Stimulated activated CD8-positive, alpha-beta memory T cell treated with anti-CD3 and anti-CD28 coated beads, Interleukin-15, amount 100 ng/mL, for 4 hours (primary cell): ENCODE measurements at places on chromosomes 5 and 9.

GRCh38 chr9:114469091-114469853 lies 36.0 kb downstream of the WHRN start:
- no peak for DNase-seq

- DNase-seq: no peak
These were observed 94.2 kb upstream of the FBN2 start for GRCh38 chr5:128632264-128632663.

- no peak for DNase-seq
These were observed 132.9 kb downstream of the SIL1 start for GRCh38 chr5:139065306-139065705.

- no peak for DNase-seq
These were observed 98.1 kb downstream of the UBE2R2 start for GRCh38 chr9:33914887-33915628.

DNA sequence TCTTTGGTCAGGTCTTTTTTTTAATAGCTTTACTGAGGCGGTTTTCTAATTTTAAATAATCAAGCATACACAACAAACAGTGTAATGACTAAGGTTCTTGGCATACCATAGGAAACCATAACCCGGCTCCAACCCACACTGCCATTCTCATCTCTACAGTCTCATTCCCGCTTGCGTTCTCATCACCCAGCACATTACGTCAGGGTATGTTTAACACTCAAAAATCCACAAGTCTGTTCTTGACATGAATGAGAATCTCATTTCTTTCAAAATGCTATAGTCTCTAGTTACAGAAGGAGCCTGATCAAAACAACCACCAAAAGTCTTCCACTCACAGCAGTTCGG lies 505 bp downstream of the C5orf34 start:
- peak; percentile 1 for DNase-seq

DNA sequence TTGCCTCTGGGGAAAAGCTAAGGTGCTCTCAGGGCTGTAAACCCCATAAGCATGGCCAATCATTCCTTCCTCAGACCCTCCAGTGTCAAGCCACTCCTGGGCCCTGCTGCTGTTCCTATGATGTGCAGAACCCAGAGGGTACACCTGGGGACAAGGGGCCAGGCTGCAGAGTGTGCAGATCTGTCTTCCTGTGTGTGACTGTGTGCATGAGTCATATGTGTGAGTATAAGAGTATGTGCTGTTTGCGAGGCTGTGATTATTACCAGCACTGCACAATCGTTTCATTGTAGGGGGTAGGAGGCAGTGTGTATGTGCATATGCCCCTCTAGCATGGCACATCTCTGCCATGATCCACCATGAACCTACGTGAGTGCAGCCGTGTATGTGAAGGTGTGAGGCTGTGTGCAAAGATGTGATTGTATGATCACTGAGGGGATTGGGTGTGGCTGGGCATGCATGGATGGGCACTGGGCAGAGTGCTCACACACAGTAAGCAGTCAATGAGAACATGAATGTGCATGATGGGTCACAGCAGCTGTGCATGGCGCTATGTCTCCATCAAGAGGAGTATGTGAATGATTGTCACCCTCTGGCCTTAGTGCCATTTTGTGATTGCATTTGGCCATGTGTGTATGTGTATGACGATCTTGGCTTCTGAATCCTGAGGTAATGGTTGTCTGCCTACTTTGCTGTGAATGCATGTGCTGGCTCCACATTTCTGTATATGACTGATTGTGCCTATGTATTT lies 2.4 kb upstream of the OR1K1 start:
- DNase-seq: no peak

DNA sequence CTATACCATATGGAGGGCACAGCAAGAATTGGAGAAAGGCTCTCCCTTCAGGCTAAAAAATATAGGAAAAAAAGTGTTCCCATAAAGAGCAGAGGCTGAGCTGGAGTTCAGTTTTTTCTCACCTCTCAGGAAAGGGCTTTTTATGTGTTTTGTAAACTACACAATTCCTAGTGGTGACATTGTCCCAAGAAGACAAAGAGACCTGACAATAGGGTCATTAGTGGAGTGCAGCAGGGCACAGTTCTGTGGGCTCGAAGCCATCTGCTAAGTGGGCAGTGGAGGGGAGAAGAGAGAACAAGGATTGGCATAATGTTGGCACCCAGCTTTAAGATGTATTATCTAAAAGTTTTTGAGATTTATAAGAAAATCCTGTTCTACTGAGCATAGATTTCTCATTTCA lies 162.5 kb downstream of the HCN1 start:
- DNase-seq: no peak

DNA sequence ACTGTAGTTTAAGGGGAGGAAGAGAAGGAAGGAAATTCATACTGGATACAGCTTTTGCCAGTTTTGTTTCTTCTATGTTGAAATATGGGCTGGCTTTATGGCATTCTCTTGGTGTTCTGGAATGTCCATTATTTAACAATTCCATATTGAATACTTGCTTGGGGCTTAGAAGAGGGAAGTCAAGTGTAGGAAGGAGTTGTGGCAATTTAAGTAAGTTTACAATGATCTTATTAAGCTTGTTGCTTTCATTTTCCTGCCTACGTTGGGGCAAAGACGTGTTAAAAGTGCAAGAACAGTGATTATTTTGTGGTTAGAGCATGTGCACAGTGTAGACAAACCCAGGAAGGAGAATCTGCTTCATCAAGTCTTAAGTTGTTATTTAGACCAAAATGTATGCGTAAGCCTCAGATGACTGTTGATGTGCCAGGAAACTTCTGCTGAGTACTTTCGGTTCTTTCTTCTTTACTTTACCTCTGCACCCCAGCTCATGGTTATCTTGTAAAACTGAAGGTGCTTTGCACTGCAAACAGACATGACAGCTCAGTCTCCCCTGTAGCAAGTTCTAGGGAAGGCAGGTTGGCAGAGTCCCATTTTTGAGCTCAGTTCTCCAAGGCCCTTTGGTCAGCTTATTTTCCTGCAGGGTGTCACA lies 75.8 kb downstream of the F2RL2 start:
- DNase-seq: peak; percentile 23

- no peak for DNase-seq
These were observed 375.1 kb upstream of the ST8SIA4 start for GRCh38 chr5:101278011-101278687.

- DNase-seq: no peak
These were observed 75.0 kb downstream of the TNC start for GRCh38 chr9:115042781-115043509.

- no peak for DNase-seq
These were observed 133.7 kb downstream of the NUDT12 start for GRCh38 chr5:103428923-103429322.

DNA sequence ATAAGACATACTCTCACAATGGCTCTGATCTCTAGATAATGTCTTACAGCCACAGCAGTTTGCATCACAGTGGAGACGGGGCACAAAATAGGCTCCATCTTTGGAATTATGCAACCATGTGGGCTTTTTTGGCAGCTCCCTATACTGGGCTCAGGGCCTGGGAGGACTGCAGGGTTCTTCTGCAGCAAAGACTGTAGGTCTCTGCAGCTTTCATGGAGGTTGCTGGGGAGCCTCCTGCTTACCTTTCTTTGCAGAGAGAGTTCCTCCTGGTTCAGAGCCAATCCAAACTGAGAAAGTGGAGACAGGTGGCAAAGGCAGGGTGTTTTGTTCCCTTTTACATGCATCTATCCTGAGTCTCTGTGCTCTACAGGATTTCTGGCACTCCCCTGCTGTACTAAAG lies 558.0 kb downstream of the TLR4 start:
- no peak for DNase-seq

- no peak for DNase-seq
These were observed 7.9 kb downstream of the CYSTM1 start for GRCh38 chr5:140182803-140183367.

DNA sequence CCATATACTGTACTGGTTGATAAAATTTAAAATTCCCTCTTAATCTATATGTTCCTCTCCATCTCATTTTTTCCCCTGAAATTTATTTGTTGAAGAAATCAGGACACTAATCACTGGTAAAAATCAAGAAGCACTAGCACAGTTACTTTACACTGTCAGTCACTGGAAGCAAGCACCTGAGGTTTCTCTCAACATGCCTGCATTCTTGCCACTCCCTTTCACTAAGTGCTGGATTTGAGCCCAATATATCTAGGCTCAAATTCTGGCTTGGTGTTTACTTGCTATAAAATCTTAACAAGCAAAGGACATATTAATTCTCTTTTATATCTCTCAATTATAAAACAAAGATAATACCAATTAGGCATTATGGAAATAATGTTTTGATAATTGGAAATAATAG lies 58.6 kb downstream of the DIAPH1 start:
- DNase-seq: no peak

DNA sequence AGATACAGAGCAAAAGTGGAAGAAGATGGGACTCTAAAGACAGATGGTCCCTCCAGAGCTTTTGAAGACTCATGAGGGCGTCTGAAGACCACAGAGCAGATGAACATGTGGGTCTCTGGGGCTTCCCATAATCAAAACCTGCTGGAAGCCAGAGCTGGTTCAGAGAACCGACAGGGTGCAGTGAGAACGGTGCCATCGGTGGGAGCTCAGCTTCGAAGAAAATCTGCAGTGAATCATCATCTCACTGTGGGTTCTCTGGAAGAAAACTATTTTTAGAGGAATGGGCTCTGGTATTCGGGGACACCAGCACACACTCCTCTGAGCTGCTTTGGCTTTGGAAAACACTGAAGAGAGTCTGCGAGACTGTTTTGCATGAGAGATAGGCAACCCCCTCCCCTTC lies 222.4 kb upstream of the PANK3 start:
- DNase-seq: no peak

DNA sequence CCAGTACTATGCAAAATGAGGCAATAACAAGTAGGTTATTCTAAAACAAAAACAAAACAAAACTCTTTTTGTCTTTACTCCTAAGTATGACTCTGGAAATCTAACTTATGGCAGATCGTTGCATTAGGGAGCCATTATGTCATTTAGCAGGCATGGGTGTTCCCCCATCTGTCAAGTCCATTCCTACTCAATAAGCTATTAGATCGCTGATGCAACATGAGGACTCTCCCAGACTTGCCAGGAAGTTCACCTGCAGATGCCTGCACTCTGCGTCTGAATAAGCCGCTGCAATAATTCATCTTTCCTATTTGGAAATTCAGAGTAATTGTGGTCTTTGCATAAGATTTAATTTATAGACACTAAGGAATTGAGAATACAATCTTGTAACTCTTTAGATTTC lies 585.0 kb downstream of the KIF4B start:
- no peak for DNase-seq

- DNase-seq: no peak
These were observed 1.1 kb downstream of the ICE1 start for GRCh38 chr5:5423586-5423985.

- DNase-seq: no peak
These were observed 10.2 kb upstream of the NFIB start for GRCh38 chr9:14323985-14324650.

DNA sequence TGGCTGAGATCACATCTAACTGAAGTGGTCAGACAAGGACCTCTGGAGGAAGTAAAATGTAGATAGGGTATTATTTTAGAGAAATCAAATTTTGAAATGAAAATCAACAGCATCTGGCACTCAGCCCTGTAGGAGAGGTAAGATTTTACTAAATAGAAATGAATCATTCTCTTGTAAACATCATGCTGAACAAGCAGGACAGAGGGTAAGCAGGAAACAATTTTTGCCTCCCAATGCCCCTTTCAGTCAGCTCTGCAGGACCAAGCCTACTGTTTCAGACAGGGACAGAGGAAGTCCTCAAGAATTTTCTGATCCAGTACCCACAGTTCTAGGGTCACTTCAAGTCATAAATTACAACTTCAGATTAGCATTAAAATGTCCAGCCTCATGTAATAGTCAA lies 190.1 kb downstream of the ESM1 start:
- no peak for DNase-seq

DNA sequence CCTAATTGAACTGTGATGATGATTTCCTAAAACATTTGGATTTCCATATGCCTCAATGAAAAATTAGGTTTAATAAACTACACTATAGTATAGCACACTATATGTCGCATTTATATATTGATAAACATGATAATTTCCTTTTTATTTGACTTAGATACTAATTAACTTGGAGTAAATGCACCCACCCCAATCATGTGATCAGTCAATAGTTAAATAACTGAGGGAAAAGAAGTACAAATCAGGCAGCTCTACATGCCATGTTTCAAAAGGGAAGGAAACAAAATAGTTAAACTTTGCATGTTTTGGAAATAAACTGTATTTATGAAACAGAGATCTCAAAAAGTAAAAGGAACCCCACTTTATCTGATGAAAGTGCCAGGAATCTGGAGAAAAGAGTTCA lies 18.0 kb upstream of the GNE start:
- DNase-seq: no peak
